ENCODE measurements at places on chromosomes 4 and X.

DNA sequence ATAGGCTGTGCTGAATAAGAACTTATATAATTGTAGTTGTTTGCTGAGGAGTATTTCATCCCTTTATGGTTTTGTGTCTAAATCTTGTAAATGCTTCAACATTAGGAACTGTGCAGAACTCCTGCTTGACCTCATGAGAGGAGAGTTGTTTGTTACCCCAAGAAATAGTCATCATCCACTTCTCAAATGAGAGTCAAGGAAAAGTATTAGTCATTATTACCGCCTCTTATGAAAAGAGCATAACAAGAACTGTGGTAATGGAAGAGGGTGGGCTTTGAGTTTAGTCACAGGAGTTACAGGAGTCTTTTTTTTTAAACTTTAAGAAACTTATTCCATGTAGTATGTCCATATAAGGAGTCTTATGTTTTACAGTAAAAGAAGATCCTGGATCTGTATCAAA, 132.9 kb downstream of the RAP1GDS1 start:
- no peak for DNase-seq

DNA sequence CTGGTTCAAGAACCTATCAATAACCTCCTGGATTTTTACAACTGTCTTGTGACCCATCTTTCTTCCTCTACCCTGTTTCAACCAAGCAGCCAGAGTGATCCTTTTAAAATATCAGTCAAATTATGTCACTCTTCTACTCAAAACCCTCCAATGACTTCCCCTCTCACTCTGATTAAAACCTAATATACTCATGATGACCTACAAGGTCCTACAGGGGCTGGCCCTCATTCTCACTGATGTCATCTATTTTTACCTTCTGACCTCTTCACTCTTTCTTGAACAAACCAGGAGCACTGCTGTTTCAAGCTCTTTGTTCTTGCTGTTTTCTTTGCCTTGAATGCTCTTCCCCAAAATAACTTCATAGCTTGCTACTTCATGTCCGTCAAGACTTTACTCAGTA, 48.5 kb downstream of the ARHGEF38 start:
- no peak for DNase-seq

DNA sequence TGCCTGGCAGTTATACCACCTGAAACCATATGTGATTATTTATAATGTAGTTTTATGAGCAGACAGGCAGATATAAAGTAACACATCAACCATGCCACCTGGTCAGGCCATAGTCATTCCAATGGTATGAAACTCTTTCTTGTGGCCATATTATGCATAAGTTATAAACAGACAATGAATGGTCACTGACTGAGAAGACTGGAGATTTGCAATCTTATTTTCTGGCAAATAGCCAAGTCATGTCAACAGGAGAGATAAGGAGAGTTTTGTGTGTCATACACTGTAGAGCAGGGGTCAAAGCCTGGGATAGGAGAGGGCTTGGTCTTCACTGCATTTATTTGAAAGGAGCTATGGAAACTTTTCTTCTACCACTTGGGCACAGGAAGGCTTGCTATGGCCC, 29.5 kb downstream of the SORBS2 start:
- DNase-seq = no peak

GRCh38 chr4:16082041-16082425, 1.8 kb downstream of the PROM1 start:
- DNase-seq = no peak

- no peak for DNase-seq
Observed at GRCh38 chrX:74023203-74023602, 280.8 kb upstream of the ZCCHC13 start.

DNA sequence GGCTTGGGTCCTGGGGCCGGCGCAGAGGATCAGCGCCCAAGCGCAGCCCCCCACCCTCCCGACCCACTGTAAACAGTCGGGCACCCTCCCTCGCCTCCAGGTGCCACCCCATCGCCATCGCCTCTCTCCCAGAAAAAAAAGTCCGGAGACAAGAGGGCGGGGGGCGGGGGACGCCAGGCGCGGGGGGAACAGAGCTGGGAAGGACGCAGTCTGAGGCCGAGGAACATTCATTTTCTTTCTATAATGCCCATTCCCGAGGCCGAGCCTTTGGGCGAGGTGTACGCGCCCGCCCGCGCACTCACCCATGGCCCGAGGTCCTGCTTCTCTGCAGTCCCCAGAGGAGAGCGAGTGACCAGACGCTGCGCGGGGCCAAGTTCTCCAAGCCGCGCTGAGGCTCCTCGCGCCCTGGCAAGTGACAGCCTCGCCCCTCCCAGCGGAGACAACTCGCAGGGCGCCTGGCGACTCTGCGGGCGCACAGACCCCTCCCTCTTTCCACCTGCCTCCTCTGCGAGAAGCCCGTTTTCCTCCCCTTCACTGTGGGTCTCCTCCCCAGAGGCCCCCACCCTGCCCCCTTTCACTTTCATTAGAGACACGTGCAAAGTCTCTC, 63.5 kb upstream of the WDR17 start:
- DNase-seq = no peak

GRCh38 chr4:72663828-72664227, 94.8 kb upstream of the ADAMTS3 start:
- no peak for DNase-seq

DNA sequence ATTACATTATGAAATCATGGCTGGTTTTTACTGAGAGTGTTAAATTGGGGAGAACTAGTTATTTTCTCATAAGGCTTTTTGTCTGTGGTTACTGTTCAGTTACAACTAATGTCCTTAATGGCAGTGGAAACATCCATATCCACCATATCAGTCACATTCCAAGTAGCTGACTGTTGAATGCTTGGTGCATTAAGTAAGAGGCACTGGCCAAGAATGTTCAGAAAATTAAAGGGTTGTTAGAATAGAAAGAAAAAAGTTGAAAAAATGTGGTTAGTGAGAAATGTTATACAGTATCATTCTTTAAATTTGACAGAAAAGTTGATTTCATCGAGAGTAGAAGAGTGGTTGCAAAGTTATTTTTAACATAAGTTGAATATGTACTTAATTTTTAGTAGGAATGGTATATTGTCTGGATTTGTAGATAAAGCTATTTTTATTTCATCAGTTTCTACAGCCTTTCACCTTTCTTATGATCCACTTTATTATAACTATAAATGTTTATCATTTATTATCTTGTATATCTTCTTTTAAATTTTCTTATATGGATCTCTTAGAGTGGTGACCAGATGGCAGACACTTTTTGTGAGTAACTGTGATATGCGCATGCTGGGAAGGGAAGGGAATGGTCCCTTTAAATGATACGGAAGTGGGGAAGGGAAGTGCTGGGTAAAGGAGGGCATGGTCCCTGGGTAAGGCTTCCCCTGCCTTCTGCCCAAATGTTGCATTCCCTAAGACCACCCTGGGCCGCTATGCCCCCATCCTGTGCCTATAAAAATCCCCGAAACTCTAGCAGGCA, 2407.1 kb downstream of the ARAP2 start:
- DNase-seq = no peak

All from stimulated activated CD8-positive, alpha-beta memory T cell treated with anti-CD3 and anti-CD28 coated beads, Interleukin-7, amount 100 ng/mL, for 4 hours (primary cell).